ENCODE measurements at places on chromosomes 3 and 15.

DNA sequence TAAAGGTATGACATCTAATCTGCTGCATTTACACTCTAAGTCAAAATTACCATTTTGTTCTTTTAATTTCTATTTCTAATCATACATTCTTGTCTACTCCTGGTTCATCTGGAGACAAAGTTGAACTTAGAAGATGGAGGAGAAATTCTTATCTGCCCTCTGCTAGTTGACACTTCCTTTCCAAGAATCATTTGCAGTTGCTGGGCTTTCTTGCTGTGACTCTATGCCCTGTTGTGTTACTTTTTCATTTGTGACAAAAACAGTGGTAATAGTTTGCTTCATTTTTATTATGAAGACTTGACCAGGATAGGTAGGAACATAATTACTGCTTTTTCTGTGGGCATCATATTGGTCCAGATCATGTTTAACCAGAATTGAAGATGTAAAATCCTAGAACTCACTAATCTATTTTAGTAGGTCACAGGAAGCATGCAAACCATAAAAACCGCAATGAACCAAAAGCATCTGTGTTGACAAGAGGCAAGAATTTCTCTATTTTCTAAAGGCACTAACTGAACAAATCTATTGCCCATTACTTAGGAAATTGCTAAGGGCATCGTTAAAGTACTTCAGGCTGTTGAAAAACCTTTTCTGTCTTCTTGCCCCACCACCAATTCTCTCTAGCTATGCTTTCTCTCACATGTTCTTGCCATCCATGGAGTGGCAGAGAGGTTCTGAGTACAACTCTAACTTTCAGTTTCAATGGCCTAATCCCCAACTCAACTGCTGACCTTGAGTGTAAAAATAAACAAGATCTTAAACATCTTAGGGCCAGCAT lies 4.2 kb upstream of the CCR2 start:
- no peak for DNase-seq

GRCh38 chr3:168049367-168049974 lies 46.3 kb downstream of the GOLIM4 start:
- DNase-seq = peak; percentile 76

DNA sequence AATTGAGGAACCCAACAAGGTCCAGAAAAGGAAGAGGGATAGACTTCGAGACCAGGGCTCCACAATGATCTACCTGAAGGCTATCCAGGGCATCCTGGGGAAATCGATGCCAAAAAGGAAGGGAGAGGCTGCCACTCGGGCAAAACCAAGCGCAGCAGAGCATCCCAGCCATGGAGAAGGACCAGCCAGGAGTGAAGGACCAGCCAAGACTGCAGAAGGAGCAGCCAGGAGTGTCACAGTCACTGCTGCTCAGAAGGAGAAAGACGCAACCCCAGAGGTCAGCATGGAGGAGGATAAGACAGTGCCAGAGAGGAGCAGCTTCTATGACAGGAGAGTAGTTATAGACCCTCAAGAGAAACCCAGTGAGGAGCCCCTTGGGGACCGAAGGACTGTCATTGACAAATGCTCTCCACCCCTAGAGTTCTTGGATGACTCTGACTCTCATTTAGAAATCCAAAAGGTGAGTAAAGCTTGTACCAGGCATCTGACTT lies 12.0 kb downstream of the TATDN2 start:
- no peak for DNase-seq

DNA sequence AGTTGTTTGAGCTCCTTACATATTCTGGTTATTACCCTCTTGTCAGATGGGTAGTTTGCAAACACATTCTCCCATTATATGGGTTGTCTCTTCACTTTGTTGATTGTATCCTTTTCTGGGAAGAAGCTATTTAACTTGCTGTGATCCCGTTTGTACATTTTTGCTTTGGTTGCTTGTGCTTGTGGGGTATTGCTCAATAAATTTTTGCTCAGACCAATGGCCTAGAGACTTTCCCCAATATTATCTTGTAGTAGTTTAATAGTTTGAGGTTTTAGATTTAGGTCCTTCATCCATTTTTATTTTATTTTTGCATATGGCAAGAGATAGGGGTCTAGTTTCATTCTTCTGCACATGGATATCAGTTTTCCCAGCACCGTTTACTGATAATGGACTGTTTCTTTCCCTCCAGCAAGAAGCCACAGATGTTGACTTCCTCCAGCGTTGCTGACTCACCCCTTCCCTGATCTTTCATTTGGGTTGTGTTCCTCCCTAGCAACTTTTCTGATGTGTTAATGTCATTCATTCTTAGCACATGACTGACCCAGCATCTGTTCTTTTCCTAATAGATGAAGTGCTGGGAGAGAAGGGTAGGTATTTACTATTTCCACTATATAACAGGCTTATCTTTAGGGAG lies 166.7 kb upstream of the SGO1 start:
- DNase-seq = peak; percentile 19

DNA sequence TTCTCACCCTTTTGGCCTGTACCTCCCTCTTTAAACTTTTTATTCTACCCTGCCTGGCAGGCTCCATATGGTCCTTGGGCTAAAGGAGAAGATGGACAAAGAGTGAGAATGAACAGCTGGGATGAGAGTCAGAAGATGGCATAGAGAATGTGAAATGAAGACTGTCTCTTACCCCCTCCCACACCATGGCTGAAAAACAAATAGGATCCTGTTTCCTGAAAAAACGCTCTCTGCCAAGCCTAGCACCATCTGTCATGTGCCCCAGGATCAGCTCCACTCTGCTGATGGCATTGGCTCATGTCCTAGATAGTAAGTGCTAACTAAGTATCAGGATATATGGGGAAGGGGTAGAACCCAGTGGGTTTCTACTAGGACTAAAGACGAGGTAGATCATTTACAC lies 238.6 kb downstream of the MEX3B start:
- no peak for DNase-seq

- peak; percentile 95 for DNase-seq
Observed at GRCh38 chr3:148955544-148956346, 35.6 kb upstream of the GYG1 start.

DNA sequence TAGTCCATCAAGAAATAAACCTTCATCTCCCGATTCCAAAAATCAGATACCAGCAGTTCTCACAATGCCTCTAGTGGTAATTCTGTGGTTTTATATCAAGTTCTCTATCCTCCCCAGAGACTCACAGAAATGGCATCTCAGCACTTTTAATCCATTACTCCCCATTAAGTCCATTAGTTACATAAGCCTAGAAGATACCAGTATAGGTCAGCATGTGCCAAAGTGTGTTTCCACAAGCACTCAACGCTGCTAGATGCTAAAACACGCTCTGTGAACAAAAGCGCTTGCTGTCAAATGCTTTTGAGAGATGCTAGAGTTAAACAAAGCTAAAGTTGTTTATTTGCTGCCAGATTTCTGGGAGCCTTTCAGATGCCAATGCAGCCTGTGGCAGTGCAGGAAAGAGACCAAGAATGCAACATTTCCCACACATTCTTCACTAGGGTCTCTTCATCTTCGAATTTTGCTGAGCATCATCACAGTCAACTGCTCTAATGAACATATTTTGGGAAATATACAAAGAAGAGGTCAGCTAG lies 918.8 kb upstream of the CFAP20DC start:
- DNase-seq = no peak

- peak; percentile 96 for DNase-seq
Observed at GRCh38 chr15:37824717-37825382, 109.6 kb upstream of the TMCO5A start.

- DNase-seq = peak; percentile 92
Observed at GRCh38 chr3:36677331-36678007, 86.9 kb downstream of the DCLK3 start.

GRCh38 chr3:33067484-33067883 lies 29.5 kb downstream of the GLB1 start:
- DNase-seq = peak; percentile 27

DNA sequence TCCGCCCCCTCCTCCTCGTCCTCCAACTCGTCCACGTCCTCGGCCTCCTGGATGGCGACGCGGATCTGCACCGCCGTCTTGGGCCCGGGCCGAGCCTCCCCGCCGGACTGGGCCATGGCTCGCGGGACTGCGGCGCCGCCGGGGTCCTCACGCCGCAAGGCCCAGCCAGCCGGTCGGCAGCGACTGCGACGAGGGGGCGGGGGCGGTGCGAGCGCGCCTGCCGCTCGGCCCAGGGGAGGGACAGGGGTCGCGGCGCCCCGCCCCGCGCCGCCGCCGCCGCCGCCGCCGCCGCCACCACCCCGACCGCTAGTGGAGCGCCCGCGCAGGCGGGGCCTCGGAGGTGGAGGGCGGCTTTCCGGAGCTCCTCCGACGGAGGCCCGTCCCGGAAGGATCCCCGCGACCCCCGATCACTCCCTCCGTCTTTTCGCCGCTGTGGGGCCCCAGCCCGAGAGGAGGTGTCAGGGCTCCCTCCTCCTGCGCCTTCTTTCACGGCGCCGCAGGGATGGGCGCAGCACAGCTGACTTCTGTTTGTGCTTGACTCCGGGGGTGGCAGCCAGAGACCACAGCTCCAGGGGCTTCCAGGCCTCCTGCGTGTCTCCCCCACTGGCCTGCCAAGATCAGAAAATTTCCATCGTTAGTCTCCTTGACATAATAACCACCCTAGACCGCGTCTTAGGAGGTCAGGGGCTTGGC lies at the start of gene LARP6:
Gene LARP6, minus strand, starts transcription at position 185 of the 693 bp plus-strand sequence. Its CDS starts 69 bp downstream, at position 116.
- peak; percentile 76 for DNase-seq
